ENCODE measurements at places on chromosomes 5 and 9.

GRCh38 chr9:74570879-74571512 is 73.9 kb downstream of the RORB start:
- DNase-seq: peak; percentile 70

- DNase-seq: no peak
Observed at GRCh38 chr5:132468656-132469379, 21.8 kb downstream of the IRF1 start.

- DNase-seq: no peak
Observed at GRCh38 chr5:153863951-153864350, 174.8 kb downstream of the FAM114A2 start.

DNA sequence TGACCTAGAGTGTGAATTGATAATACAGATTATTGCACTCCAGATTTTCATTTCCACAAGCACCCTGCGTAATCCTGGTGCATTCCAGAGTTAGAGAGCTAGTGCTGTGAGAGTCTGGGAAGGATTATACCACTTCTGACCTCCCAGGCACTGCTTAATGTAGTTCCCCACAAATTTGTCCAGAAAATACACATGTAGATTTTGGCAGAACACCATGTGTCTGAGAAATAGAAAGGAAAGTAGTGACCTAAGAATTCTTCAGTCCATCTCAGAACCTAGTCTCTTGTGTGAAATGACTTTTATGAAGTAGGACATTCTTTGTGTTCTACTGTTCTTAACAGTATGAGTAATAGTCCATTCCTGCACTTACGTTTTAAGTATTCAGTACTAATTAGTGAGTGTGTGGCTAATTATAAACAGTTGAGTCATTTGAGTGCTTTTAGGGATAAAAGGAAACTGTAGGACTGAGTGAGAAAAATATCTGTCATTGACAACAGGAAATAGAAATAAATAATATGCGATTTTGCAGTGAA is 27.8 kb upstream of the PTPDC1 start:
- DNase-seq: peak; percentile 92

- no peak for DNase-seq
Observed at GRCh38 chr9:11915699-11916098, 777.5 kb upstream of the TYRP1 start.

DNA sequence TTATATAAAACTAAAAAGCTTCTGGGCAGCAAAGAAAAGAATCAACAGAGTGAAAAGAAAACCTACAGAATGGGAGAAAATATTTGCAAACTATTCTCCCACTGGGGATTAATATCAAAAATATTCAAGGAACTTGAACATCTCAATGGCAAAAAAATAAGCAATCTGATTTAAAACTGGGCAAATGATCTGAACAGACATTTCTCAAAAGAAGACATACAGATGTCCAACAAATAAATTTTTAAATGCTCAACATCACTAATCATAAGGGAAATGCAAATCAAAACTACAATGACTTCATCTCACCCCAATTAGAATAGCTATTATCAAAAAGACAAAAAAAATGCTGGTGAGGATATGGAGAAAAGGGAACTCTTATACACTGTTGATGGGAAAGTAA is 57.2 kb upstream of the SSBP2 start:
- DNase-seq: no peak

GRCh38 chr9:83572524-83572923 is 34.3 kb upstream of the FRMD3 start:
- DNase-seq: peak; percentile 94

GRCh38 chr5:61734966-61735365 is 402.9 kb downstream of the ZSWIM6 start:
- no peak for DNase-seq

GRCh38 chr9:28264368-28264767 is 691.1 kb upstream of the C9orf72 start:
- DNase-seq: peak; percentile 52

DNA sequence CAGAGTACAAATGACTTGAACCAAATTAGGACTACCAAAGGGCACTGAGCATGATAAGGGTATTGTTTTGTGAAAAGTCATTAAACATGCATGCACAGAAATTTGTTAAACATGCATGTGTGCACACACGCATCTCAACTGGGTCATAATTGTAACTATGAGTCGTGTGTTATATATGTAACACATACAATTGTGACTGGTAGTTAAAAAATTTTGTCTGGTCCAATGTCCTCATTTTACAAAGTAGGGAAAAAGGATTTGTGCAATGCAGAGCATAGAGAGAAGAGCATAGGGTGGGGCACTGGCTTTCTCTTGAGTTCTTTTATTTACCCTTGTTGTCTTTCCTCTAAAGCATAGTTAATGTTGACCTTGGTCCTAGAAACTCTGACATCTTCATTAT is 19.3 kb upstream of the IGFBPL1 start:
- peak; percentile 9 for DNase-seq

DNA sequence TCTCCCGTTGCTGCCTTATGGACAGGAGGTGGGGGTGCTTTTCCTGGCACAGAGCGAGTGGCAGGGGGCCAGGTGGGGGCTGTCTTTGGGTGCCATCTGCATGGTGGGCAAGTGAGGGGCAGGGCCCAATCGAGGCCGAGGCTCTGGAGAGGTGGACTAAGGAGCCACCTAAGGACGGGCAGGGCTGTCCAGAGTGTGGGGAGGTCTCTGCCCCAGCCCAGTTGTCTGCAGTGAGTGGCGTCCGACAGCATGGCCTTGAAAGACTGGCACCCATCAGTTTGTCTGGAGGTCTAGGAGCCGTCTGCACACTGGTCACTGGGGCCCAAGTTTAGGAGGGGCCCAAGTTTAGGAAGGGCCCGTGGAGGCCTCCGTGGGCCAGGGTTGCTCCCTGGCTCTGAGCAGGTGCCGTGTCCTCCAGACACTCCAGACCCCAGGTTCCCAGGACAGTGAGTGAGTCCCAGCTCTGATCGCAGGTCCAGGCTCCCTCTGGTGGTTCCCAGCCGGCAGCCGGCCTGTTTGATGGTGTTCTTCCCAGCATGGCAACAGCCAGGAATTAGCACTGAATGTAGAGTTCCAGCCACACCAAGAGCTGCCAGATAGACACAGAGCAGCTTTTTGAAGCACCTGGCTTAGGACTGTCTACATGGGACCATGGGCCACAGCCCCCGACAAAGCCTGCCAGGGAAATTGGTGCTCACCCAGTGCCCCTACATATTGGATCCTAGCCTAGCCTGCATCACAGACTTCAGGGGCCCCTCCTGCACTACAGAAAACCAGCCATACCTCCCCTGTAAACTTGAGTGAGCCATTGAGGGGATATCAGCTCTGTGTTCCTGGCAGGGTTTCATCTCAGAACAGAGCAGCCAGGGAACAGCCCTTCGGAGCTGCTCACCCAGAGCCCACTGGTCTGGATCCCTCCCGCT is 120.9 kb downstream of the WNK2 start:
- DNase-seq: peak; percentile 75

DNA sequence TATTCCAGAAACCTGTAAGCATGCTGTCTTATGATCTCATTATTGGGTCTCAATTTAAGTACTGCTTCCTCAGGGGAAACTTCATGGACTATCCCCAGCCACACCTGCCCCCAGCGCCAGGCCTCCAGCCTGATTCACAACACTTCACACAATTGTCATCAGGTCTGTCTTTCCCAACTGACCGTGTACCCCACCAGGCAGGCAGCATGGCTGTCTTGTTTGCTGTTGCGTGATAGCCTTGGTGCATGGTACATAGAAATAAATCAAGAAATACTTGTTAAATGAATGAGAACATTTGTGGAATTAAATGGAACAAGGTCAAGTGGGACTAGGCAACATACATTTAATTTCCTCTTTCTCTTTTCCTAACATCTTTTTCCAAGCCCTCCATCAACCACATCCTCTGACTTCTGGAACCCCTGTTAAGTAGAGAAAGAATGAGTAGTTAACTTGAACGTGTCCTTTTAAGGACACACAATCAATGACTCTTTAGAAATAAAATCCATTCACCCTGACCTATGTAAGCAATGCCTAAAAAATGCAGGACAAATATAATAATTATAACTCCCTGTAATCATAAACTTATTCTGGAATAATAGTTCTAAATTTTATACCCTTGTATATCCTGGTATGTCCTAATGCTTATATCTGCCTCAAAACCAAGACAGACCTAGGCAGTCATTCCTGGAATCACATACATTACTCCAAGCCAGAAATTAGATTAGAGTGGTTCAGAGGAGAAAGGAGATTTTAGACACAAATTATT is 17.2 kb upstream of the THG1L start:
- DNase-seq: no peak

DNA sequence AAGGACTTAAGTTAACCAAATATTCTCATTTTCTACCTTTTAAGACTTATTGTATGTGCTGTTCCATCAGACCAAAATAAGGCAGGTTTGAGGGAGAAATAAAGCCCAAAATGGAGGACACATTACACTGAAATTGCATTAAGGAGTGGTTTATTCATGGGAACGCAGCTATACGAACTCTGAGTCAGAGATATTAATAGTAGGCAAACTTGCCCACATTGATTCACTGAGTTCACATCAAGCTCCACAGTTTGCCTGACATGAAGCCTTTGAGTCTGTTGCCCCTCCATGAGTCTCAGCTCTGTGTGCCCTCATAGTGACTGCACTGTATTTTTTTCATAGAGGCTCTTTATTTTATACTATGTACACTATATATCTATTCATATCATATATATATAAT is 135.0 kb upstream of the SNX2 start:
- DNase-seq: no peak

DNA sequence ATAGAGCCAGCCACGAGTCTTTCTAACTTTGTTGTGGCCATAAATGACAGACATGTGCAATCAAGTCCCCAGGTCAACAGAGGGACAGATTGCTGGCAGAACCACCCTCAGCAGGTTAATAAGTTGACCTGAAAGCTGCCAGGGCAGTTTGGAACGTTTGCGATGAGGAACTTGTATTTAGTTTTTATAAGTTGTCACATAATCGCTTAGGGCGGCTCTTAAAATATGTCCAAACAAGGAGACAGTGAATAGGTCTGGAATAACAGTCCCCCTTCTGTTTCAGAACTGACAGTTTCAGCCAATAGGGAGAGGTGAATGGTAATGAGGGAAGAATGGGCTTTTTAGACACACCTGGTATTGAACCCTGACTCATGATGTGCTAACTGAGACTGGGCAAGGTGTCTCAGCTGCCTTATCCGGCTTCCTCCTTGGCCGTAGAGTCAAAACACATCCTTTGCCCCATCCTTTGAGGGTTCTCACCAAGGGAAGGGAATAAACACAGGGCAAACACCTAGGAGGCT is 33.6 kb upstream of the GABRP start:
- DNase-seq: no peak

DNA sequence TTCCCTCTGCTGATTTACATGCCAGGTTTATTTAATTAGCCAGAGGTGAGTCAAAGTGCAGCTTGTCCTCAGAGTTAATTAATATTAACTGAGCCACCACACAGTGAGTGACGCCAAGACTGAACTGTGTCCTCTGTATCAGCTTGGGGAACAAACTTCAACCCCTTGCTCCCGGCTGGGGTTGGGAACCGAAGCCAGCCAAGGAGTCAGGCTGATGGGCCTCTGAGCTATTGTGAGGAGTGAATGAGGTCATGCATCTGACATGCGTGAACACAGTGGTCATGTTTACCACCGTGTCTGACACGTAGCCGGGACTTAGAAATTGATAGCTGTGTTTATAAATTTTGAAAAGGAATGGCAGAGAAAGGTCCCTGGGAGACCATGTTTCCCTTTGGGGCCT is 17.1 kb downstream of the IGIP start:
- DNase-seq: no peak

DNA sequence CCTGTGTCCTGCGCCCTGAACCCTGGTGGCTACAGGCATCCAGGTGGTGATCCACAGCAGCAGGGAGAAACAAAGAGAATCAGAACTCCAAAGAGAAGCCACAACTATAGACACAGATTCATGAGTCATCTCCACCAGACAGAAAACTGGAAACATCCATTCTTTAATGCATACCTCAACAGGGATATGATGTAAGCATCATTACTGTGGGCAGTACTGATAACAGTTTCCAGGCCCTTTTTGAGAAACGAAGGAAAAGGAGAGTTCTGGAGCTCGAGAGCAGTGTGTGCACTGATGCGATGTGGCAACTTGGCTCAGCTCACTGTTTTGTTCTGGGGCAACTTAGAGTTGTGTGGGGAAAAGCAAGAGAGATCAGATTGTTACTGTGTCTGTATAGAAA is 215.6 kb upstream of the ADAMTS16 start:
- DNase-seq: peak; percentile 0

DNA sequence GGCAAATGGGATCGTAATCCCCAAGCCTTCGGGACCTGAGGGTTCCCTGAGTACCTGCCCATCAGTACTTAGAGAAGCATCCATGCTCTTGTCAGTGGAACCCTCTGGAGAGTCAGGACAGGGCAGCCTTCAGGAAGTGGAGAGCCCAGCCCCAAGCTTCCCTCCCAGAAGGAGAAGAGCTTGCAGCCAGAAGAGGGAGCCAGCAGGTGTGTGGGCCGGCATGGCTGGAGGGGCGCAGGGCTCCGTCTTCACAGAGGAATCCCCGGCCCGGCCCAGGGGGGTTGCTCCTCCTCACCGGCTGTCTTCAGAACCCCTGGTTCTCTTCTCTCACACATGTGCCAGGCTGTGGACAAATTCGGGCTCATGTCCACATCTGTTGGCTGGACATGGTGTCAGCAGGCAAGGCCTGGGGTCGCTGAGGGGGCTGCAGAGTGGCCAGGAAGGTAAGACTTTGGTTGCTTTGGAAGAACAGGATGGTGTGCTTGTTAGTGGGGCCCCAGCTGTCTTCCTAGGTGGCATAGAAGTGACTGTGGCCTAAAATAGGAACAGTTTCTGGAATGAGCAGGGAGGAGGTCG is 58.9 kb upstream of the RXRA start:
- DNase-seq: no peak

- peak; percentile 10 for DNase-seq
Observed at GRCh38 chr9:106716820-106717219, 146.1 kb upstream of the ZNF462 start.

DNA sequence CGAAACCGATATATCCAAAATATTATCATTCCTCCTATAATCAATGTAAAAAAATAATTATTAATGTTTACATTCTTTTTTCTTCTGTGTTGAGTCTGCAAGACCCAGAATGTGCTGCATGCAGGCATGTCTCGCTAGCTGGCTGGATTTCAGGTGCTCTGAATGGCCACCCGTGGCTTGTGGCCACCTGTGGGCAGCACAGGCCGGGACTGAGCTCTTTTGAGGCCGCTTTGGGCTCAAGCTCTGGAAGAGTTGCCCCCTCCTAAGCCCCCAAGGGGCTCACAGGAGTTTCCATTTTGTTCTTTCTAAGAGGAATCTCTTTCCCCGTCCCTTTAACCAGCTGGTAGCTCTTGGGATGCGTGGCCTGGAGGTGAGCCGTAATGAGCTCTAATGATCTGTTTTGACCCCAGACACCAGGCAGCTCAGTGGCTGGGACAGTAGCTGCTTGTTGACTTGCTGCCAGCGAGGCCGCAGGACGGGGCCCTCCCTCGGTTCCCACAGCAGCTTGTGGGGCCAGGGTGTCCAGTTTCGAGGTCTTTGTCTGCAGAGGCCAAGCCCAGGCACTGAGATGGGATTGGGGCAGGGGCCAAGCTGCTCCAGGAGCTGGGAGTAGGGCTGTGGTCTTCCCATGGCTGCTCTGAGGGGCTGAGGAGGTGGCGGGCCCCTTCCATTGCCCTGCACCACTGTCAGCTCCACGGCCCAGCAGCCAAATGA is 20.8 kb downstream of the ASS1 start:
- DNase-seq: no peak

- DNase-seq: no peak
Observed at GRCh38 chr9:137977571-137978261, 100.1 kb downstream of the CACNA1B start.

GRCh38 chr9:95032580-95033341 is 284.7 kb downstream of the FANCC start:
- DNase-seq: no peak

- DNase-seq: peak; percentile 33
Observed at GRCh38 chr9:33818847-33819500, 2.0 kb downstream of the UBE2R2 start.
